ENCODE measurements at places on chromosomes 1 and 21.
A peak's percentile ranks its signal among the peaks of the same experiment; 100 is the strongest.

GRCh38 chr1:54984131-54984842, 3.9 kb downstream of the TMEM61 start:
- DNase-seq = no peak

DNA sequence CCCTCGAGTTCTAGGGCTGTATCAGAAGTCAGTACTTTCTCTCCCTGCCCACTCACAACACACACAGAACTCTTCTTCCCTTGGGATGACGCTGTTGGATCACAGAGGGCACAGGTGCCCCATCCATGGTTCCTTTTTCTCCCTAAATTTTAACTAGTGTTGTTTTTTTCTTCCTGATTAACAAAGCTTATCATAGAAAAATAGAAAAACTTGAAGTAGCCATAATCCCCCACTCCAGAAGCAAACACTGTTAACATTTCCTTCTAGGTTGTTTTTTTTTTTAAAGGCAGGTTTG, 27.5 kb downstream of the NAV1 start:
- no peak for DNase-seq

- DNase-seq = no peak
Observed at GRCh38 chr1:42949312-42950115, 9.2 kb downstream of the SLC2A1 start.

- DNase-seq = no peak
Observed at GRCh38 chr1:74766579-74766978, 33.6 kb downstream of the TYW3 start.

DNA sequence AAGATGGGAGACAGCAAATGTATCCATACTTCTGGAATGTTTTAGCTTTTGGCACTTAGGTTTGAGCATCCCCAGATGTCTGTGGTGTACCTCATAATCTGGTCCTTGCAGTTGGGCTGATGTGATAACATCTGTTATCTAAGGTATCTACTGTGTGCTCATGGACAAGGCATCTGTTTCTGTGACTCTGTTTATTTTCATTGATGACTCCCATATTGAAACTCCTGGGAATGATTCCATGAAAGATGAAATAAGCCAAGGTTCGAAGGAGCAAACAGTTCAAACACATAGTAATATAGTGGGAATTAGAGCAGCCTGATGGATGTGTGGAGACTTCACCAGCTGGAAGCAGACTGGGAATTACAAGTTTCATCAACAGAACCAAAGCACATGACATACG, 20.7 kb upstream of the TRIM45 start:
- DNase-seq = no peak

GRCh38 chr1:33099290-33100118, 18.6 kb downstream of the AZIN2 start:
- peak; percentile 67 for DNase-seq

DNA sequence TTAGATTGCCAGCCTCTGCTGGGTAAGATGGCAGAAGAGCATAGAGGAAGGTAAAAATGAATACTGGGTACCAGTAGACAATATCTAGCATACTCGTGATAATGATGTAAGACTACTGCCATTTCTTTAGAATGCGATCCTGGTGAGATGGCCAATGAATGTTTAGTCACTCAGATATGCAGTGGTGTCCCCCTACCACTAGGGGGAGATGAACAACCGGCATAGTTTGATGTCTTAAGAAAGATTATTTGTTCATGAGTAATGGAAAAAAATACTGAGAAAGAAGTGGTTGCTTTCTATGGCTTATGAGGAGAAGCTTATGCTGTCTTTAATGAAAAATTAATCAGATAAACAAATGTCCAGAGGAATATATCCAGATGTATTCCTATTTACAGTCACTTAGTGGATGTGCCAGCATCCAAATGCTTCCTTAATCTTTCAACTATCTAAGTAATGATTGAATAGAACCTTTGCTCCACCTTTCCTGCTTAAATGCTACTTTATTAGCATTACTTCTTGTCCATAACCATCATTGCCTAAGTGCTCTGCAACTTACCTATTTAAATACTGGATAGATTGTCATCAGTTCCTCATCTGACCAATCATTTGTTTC, 256.6 kb downstream of the ST6GALNAC3 start:
- peak; percentile 10 for DNase-seq

DNA sequence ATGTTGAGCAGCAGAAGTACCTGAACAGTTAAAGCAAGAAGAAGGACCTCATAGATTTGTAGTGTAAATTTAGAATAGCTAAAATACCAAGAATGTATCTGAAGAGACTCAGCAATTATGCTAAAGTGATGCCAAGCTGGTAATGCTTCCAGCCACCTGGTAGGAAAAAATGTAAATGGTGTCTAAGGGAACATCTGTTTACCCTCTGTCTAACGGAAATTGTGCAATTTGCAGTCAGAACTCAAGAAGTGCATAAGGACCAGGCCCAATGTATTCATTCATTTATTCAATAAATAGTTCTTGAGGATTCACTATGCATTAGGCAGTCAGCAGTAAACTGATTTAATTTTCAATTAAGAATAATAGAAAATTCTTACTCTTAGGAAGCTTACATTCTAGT, 116.0 kb upstream of the ADGRL4 start:
- DNase-seq = no peak

DNA sequence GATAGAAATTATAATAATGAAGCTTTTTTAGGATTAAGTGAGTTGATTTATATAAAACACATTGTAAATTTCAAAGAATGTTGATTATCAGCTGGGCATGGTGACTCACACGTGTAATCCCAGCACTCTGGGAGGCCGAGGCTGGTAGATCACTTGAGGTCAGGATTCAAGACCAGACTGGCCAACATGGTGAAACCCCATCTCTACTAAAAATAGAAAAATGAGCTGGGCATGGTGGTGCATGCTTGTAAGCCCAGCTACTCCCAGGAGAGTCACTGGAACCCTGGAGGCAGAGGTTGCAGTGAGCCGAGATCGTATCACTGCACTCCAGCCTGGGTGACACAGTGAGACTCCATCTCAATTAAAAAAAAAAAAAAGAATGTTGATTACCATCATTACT, 18.4 kb downstream of the ADAMTS1 start:
- no peak for DNase-seq

- no peak for DNase-seq
Observed at GRCh38 chr1:41397753-41398330, 36.6 kb downstream of the FOXO6 start.

- no peak for DNase-seq
Observed at GRCh38 chr1:178544531-178544930, 31.6 kb downstream of the TEX35 start.

- DNase-seq = peak; percentile 41
Observed at GRCh38 chr1:9494936-9495758, 44.1 kb upstream of the SLC25A33 start.

DNA sequence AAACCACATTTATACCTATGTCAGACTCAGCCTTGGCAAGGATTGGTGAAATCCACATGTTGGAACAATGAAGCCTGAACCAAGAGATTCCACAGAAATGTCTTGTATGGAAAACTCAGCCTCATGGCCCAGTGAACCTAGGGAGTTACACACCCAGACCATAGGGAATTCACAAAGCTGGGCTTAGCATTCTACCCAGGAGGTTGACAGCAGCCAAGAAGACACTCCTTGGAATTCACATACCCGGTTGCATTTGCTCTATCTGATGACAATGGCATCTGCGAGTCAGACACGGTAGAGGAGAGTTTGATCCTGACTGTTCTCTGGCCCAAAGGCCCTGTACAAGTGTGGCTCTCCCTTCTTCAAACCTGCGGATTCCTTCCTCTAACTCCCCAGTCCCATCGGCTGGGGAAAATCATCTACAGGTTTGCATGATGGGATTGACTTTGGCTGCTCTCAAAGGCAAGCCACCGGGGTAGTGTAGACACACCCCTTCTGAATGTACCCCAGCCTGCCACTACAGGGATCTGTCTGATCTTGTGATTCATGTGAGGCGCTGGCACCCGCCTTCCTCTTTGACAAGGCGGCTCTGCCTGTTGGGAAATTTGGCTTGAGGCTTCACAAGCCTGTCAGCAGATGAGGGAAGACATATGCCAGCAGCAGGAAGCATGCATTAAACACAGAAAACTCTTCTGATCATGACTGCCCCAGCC, 297.3 kb upstream of the KAZN start:
- no peak for DNase-seq

- DNase-seq = no peak
Observed at GRCh38 chr1:244161236-244161510, 110.1 kb downstream of the ZBTB18 start.

DNA sequence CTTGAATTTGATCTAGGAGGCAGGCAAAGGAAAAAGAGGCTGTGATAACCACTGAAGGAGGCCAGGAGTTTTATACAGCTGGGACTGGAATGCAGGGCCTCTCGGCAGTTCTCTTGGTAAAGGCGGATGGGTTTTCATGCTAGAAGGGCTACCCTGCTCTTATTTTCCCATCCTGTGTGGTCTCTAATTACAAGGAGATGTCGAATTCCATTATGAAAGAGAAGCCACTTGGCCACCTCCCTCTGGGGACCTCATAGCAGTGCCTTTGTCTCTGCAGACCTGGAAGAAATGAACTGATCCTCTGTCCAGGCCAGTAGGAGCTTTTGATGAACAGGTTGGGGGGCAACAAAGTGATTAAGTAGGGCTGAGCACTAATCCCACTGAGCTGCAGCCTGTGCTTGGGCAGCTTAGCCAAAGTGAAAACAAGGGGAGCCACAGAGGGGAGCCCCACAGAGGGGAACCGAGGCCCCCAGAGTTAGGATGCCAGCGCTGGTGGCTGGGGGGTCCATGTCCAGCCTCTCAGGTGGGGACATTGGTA, 42.2 kb upstream of the BCAR3 start:
- no peak for DNase-seq

GRCh38 chr1:15145327-15145726, 8.2 kb upstream of the TMEM51 start:
- DNase-seq = no peak

DNA sequence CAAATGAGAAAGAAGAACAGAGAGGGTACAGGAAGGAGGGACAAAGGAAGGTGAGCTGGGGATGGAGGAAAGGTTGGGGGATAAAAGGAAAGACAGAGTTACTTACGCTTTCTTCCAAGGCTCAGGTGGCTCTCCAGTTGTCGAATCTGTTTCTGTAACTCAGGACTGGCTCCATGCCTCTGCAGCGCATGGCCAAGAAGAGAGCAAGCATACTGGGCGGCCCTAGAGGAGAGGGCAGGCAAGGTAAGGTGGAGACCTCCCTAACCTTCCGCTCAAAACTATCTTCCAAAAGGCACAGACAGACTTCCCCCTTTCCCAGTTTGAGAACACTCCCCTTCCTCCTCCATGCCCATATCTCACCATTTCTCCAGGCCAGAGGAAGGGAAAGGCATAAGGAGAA, 922 bp downstream of the PEX11B start:
- DNase-seq = no peak

DNA sequence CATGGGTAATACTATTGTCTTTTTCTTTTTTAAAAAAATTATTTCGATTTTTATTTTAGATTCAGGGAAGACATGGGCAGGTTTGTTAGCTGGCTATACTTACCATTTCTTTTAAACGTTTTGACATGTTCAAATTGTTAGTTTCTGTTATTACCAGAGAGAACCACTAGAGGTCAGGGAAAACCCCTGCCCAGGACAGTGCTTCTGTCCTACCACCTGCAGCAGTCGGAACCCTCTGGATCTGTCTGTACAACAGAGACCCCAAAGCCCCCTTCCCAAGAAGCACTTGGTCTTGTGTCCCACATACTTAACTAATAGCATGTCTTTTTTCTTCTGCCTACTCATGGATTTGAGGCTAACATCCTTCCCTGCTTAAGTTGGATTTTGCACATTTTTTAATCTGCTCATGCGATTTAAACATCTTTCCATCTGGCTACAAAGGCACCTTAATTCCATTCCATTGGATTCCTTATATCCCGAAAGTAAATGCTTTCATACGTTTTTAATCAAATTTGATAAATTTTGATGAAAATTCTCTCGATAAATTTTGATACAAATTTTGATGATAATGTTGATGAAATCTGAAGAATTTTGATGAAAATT, 10.0 kb upstream of the C1orf115 start:
- DNase-seq = no peak

DNA sequence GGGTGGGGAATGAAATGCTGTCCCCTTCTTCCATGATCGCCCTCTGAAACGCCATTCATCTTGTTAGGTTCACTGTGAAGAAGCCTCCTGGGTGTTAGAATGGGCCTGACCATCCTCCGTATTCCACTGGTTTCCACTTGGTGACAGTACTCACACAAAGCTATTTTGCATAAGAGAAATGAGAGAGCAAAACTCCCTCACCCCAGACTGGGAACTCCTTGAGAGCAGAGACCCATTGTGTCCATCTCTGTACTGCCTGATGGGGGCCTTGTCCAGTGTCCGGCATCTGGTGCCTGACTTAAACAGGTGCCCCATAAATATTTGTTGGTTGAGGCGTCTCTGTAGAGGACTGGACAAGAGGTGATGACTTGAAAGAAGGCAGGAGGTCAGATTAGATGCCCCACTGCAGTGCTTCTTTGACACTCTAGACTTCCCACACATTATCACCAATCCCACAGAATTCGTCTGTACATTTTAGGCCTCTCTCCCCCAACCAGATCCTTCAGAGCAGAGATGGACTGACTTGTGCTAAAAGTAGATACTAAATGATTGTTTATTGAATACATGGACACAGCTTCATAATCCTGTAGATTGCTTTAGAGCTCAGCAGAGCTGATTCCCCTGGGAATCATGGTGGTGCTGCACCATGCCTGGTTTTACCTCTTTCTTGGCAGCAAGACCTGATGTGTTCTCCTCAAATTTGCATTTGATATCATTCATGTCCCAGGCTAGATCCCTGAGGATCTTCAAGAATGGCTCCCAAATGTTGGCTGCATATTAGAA, 22.4 kb upstream of the KCNA2 start:
- no peak for DNase-seq

DNA sequence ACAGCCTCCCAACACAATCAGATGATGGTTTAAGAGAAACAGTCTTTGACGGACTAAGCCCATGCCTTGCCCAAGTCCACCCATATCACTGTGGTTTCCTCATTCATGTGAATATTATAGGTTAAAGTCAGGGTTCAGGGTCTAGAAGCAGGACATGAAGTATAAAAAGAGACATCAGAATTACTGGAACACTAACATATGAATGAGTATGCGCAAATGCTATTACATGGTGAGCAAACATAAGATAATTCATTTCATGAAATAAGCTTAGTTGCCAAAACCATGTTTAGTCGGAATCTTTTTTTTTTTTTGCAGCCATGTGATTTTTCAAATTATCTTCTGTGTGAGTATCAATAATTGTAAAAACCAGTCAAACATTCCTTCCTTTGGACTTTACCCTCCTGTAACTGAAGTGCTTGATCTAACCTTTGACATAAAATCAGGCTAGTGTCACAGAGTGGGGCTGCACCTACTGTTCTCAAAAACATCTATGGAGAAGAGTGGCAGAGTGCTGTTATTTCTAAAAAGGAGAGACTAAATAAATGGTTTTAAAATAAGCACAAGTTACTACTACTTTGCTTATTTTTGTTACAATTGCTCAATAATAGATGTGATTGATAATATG, 84.9 kb upstream of the NRIP1 start:
- DNase-seq = no peak

- no peak for DNase-seq
Observed at GRCh38 chr1:69824932-69825331, 257.2 kb downstream of the LRRC7 start.

GRCh38 chr1:11301601-11302000, 28.6 kb downstream of the UBIAD1 start:
- DNase-seq = no peak
